ENCODE measurements at places on chromosomes 4 and X.

GRCh38 chrX:101394372-101394771 lies 3.6 kb downstream of the RPL36A start:
- DNase-seq: no peak

DNA sequence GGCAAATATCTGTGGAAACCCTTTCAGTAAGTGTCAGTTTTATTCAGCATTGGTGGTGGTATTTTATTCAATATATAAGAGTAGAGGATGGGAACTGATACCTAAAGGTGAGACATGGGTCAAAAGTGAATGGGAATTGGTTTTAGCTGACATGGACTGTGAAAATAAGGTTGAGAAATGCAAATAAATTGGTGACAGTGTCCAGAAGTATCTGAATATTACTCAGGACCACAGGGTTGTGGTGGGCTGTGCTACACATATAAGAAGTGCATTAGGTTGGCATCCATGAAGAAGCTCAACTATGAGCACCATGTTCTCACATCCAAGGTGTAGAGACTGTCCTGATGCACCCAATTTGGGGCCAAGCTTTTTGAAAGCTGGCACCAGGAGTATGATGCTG lies 45.0 kb downstream of the ETDC start:
- no peak for DNase-seq

- peak; percentile 34 for DNase-seq
These were observed 25.7 kb upstream of the TRPC3 start for GRCh38 chr4:121977251-121978171.

GRCh38 chrX:116757491-116757890 lies 294.7 kb upstream of the CT83 start:
- no peak for DNase-seq

DNA sequence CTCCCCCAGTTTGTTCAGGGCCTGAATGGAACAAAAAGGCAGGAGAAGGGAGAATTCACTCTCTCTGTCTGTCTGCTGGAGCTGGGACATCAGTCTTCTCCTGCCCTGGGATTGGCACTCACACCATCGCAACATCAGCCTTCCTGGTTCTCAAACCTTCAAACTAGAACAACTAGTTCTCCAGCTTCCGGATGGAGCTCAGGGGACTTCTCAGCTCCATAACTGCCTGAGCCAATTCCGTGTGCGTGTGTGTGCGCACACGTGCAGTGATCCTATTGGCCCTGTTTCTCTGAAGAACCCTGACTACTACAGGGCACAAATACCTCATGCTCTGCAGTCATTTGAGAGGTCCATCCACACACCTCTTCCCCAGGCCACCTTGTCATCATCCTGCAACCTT lies 18.7 kb upstream of the MAN2B2 start:
- DNase-seq: no peak

- no peak for DNase-seq
These were observed 37.2 kb downstream of the IDS start for GRCh38 chrX:149467920-149468319.

- DNase-seq: no peak
These were observed 14.9 kb downstream of the IGFBP7 start for GRCh38 chr4:57095245-57095644.

- DNase-seq: no peak
These were observed 1027.7 kb downstream of the ARAP2 start for GRCh38 chr4:35216636-35217035.

GRCh38 chr4:16264798-16265197 lies 38.5 kb upstream of the TAPT1 start:
- DNase-seq: no peak

DNA sequence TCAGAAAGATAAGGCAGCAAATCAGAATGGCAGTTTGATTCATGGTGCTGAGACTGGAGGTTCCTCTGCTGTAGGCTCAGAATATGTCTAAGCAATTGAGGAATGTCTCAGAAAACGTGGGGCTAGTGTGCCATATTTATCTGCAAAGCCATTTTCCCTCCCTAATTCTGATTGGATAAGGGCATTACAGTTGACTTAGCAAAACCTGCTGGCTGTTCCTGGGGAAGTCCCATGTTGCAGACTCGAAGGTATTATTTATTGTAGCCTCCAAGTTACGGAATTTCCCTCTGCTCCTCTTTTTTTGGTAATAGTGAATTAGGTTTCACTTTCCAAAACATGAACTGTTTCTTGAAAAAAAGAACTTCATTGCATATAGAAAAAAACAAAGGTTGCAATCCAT lies at the start of gene CXCL10:
Gene CXCL10 (minus strand): TSS at position 109 of the 400 bp plus-strand sequence. CDS start 66 bp downstream, at position 43.
- no peak for DNase-seq
